ENCODE measurements at places on chromosomes 16 and 17.

DNA sequence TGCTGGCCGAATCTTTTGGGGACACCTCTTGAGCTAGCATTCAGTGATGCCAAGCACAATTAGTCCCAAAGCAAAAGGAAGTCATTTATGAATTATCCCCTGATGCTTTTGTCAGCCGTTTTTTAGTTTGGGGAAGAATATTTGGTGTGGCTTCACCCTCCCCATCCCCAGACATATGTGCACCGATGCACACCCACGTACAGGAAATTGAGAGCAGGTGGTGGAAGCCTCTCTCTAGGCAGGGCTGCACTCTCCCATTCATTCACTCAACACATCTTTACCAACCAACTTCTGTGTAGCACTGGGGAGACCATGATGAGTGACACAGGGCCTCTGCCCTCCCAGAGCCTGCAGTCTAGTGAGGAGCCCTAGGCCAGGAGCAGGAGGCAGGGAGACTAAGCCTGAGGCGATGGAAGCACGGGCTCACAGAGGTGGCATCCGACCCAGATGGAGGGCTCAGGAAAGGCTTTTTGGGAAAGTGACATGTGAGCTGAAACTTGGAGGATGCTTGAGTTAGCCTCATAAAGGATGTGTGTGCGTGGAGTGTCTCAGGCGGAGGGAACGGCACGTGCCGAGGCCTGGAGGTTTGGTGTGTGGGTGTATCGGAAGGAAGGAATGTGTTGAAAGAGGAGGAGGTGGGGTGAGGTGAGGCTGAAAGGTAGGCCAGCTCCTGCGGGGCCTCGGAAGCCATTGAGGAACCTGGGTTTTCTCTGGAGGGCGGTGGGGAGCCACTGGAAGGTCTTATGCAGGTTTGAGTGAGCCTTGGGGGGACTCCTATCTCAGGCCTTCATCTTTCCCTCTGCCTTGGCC is 43.8 kb downstream of the PSME3IP1 start:
- DNase-seq = no peak

DNA sequence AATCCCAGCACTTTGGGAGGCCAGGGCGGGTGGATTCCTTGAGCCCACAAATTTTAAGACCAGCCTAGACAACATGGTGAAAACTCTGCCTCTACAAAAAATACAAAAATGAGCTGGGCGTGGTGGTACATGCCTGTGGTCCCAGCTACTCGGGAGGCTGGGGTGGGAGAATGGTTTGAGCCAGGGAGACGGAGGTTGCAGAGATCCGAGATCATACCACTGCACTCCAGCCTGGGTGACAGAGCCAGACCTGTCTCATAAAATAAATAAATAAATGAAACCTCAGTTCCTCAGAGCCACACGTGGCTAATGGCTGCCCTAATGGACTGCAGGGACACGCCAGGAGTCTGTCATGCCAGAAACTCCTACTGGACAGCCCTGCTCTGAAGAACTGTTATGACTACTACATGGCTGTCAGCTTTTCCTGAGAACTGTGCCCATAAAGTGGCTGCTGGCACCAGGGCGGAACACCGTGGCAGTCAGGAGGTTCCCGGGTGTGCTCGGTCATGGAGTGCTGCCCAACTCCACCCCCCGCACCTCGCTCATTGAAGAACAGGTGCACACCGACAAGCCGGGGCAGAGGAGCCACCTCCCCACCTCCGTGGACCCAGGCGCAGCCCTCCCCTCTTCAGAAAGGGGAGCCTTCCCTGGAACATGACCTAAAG is 4.3 kb downstream of the TMEM11 start:
- DNase-seq = no peak

- DNase-seq = no peak
Measured at GRCh38 chr17:8913879-8914278, 46.4 kb upstream of the PIK3R6 start.

DNA sequence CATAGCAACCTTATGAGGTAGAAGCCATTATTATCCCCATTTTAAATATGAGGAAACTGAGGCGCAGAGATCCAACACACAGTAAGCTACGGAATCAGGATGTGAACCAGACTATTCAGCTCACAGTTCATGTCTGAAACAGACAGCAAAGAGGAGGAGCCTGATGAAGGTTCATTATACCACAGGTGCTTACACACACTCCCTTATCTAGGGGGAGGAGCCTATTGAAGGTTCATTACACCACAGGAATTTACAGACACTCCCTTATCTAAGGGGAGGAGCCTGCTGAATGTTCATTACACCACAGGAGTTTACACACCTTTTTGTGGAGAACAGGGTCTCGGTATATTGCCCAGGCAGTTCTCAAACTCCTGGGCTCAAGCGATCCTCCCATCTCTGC is 21.9 kb downstream of the C16orf95 start:
- DNase-seq = no peak

DNA sequence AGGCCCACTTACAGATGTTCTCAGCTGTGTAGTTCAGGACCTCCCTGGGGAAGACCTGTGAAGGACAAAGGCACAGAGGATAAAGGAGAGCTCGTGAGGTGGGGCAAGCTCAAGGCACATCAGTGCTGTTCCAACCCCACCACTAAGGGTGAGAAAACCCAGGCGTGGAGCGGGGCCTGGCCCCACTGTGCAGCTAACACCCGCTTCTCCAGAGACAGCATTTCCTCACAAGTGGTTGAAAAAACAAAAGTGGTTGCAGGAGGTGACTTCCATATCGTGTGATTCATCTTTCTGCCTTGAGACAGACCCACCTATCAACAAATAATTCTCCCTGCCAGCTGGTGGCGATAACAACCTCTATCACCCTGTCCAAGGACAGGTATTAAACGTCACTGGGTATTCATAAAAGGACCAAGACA is 30.0 kb downstream of the SNN start:
- DNase-seq = no peak

DNA sequence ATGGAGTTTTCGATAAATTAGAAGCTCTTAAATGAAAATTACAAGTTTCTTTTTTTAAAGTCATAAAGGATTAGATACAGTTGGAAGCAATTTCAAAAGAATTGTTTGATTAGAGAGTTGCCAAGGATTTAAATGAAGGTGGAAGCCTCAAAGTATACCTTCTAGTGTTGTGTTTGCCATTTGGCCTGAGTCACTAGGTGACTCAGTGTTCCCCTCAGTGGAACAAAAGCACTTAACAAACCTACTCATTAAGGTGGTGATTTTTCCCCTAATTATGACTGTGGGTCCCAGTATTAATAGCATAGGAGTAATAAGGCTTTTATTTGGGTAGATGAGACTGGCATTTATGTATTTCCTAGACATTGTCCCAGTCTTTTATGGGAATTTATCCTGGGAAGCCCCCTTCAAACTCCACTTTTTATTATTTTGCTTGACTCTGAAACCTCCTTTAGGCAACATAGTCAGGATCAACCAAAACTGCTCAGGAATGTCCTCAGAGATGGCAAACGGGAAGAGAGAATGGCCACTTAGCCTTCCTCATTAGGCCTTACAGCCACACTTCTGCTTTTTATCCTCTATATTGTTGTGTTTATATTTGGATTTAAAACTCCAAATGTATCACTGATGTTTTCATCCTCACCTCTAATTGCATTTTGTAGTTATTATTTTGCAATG is 161.0 kb downstream of the FTO start:
- no peak for DNase-seq

DNA sequence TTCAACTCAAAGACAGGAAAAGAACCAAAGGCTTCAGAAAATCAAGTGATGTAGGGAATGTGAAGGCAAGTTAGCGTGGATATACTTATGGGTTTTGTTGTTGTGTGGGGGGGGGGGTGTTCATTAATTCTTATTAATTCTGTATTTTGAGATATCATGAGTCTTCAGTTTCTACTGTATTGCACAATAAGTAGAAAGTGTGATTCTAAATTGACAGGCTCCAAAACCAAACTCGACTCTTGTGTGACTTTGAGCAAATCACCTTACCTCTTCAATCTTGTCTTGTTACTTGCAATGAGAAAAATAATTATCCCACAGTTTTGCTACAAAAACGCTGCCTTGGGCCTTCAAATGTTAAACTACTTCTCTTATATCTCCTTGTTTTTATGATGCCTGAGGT is 453.9 kb upstream of the GOT2 start:
- DNase-seq = no peak

DNA sequence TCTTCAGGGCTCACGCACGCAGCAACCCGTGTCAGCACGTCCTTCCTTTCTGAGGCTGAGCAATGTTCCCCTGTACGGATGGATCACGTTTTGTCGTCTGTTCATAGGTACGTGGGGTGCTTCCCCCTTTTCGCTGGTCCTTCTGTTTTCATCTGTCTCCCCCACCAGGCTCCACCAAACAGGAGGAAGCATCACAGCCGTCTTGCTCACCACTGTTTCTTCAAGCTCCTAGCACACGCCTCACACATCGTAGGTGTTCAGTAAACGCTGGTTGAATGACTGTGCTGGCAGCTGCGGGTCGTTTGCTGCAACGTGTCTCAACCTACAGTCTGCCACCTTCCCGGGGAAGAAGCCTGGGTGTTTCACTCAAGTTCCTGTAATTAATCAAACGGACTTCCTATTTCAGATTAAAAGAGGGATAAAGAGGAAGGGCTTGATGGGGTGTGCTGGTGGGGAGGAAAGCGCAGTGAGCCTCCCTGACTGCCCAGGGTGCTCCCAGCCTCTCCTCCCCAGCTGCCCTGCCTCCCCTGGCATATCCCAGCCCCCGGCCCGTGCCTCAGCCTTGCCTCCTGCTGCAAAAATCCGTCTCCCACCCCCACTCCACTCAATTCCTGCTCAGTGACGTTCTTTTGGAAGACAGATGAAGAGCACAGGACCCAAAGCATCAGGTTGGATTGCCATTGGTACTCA is 76.7 kb upstream of the DOC2B start:
- no peak for DNase-seq

DNA sequence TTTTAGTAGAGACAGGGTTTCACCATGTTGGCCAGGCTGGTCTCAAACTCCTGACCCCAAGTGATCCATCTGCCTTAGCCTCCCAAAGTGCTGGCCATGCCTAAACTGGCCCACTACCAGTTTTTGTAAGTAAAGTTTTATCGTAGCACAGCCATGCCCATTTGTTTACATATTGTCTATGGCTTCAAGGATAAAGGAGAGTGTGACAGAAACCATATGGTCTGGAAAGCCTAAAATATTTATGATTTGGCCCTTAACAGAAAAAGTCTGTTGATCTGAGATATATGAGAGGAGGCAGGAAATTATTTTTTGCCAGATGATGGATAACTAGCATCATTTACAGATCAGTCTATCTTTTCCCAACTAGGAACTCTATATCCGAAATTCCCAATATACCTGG is 4.5 kb downstream of the AKAP10 start:
- DNase-seq = no peak

DNA sequence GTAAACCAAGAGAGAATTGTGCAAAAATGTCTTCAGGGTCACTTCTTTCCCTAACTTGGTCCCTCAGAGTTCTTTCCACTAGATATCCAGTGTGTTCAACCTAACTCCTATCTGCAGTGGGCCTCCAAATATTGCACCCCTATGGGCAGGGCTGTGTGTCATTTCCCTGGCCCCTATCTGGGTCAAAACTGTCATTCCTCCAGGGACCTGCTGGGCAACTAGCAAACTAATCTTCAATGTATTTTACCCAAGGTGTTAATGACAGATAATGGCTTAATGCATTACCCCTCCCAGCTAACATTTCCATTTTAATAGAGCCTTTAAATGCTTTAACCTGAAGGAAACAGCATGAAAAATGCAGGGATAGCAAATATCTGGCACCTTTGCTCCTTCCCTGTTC is 25.8 kb upstream of the SKAP1 start:
- no peak for DNase-seq

GRCh38 chr16:65548470-65548869 is 426.6 kb upstream of the CDH11 start:
- no peak for DNase-seq

DNA sequence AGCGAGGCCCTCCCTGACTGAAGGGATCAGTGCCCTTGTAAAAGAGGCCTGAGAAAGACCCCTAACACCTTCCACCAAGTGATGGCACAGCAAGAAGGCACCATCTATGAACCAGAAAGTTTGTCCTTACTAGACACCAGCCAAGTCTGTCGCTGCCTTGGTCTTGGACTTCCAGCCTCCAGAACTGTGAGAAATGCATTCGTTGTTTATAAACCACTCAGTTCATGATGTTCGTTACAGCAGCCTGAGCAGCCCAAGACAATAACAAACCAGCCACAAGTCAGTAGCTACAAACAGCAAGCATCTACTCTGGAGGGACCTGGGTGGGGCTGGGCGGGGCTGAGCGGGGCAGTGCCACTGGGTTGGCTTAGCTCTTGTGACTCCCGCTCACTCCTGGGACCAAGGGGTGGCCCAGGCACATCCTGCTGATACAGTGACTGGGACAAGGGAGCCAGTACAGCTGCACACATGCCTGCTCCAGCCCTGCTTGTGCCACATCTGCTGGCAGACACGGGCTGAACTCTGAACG is 234.9 kb downstream of the IRF8 start:
- no peak for DNase-seq

- DNase-seq = no peak
Measured at GRCh38 chr16:66335704-66336329, 30.7 kb upstream of the CDH5 start.

DNA sequence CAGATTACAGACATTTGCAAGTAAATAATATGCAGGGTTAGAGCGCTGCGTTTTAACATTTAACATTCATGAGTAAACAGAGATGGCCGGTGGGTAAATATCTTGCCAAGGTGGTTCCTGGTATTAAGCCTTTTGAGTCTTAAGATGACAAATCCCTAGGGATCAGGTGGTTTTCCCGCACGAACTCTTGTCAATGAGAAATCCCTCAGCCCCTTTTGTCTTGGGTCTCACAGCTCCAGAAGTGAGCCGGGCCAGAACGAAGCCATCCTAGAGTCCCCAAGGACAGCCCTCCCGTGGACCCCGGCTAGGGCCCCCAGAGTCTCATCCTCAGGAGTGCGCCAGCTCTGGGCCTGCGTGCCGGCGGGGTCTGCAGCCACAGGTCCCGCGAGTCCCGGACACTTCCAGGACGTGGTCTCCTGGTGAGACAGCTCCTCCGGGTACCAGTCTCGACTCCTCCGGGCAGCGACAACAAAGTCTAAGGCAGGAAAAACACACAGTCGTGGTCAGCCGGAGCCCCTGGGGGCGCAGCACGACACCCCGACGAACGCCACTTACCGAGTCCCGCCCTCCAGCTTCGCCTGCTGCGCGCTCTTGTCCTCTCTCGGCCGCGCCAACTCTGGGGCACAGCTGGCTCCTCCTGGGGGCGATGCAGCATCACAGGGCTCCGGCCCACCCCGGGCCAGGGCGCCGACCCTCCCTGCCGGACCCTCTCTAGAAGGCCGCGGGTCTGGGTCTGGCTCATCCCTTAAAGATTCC is 13.3 kb downstream of the MIS12 start:
- DNase-seq = no peak

- no peak for DNase-seq
Measured at GRCh38 chr16:30565526-30565925, 6.0 kb downstream of the ZNF688 start.

DNA sequence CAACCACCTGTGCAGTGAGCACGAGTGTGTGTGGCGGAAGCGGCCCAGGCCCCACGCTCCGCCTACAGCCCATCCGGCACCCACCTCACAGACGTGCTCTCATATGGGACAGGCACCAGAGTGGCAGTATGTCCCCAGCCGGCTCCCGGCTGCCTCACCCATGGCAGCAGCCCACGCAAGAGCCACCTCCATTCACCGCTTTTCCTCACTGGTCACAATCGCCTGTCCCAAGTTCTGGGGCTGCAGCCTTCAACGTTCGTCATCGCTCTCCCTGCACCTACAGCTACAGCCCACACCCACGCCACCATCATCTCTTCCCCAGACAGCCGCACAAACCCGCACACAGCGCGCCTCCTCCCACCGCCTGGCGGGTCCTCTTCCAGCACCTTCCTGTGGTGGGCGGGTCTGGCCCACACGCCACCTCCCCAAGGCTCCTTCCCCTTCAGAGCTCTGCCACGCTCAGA is 17.5 kb upstream of the TRAP1 start:
- no peak for DNase-seq

- no peak for DNase-seq
Measured at GRCh38 chr17:64377769-64378282, 12.8 kb downstream of the PECAM1 start.
